DMS153 (cell line): ENCODE measurements at places on chromosomes 2 and 18.

DNA sequence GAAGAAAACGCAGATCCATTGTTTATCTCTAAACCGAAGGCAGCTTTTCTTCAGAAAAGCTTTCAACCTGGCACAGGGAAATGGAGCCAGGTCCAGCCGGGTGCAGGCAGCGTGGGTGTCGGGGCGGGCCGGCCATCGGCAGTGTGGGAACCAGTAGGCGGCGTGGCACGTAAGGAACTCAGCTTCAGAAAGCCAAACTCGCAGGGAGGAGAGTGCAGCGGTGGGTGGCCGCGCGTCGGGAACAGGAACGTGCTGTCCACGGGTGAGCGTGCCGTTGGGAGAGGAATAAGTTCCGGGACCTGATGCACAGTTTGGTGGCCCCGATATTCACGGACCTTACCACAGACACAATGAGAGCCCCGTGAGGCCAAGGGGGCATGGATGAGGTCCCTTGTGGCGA, 270.4 kb downstream of the TWIST2 start:
- DNase-seq, result no peak

GRCh38 chr2:26723475-26723874, 31.0 kb downstream of the KCNK3 start:
- DNase-seq, result no peak

- DNase-seq, result no peak
These were observed 5.5 kb downstream of the RNPEPL1 start for GRCh38 chr2:240573516-240574385.

GRCh38 chr2:230226051-230226551, 565 bp downstream of the SP140 start:
- no peak for DNase-seq
